ENCODE measurements at places on chromosomes 11 and 22.

DNA sequence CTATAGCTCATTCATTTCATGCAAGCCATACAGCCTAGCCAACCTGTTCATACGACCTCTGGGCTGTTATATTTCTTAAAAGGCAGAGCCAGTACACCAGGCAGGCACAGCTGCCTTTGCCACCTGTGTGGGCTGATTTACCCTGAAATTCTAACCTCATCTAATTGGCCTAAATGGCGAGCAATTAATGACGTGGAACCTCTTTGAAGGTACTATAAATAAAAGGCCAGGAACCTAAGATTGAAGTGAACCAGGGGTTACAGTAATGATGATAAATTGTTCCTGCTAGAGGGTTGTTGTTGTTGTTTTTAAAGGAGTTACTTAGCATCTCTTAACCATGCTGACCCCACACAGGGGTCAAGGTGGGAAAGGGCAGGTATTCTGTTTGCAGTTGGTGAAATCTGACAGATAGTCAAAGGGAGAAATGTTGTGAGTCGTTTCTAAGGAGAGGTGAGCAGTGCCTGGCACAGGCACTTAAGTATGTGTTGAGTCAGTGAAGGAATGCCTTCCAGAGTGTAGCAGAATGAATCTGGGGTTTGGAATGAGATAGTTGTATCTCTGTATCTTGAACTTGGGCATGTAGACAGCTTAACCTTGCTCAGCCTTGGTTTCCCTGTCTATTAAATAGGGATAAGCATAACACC is 213.5 kb upstream of the NAV2 start:
- DNase-seq = peak; percentile 57

DNA sequence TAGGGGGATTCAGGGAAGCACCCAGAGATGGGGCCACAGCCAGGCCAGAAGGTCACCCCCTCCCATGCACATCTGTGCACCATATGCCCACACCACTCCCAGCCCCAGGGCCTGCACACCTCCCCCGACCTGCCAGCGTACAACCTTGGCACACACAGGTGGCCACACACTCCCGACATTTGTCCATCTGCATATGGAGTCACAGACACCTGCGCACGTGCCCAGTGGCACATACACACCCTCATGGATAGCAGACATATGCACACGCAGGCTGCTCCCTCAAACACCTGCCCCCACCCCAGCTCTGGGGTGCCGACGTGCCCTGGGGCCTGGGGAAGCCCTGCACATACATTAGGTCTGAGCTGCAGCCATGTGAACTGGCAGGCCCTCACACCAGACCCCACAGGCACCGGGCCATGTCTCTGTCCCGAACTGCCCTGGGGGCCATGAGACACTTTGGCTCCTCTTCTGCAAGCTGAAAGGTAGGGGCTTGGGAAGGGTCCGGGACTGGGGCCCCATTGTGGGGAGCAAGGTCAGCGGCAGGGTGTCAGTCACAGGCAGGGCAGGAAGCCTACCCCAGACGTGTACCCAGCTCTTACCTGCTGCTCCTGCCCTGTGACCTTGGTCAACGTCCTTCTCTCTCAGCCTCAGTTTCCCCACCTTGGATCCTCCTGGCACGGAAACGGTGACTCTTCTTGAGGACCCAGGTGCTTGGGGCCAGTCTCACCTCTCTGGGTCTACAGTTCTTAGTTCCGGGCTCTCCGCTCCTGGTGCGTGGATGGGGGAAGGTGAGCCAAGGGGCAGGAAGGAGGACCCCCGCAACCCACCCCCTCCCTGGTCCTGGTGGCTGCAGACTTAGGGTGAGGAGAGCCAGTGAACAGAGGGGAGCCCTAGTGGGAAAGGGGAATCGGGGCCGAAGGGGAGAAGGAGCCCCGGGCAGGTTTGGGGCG is 579 bp upstream of the CABP7 start:
- DNase-seq = no peak

DNA sequence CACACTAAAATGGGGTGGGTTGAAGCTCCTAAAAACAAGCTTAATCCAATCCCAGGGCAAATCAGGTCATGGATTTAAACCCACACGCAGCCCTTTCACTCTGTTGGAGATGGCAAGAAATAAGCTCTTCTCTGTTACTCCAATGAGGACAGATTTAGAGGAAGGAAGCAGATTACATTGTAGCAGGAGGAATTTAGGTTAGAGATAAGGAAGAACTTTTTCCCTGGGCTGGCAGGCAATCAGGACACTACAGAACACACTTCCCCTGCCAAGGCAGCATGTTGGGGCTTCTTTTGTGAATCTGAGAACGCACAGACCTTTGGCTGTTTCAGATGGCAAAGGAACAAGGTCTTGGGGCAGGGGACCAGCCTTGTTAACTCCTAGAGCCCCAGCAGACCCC is 46.2 kb downstream of the C11orf58 start:
- no peak for DNase-seq

DNA sequence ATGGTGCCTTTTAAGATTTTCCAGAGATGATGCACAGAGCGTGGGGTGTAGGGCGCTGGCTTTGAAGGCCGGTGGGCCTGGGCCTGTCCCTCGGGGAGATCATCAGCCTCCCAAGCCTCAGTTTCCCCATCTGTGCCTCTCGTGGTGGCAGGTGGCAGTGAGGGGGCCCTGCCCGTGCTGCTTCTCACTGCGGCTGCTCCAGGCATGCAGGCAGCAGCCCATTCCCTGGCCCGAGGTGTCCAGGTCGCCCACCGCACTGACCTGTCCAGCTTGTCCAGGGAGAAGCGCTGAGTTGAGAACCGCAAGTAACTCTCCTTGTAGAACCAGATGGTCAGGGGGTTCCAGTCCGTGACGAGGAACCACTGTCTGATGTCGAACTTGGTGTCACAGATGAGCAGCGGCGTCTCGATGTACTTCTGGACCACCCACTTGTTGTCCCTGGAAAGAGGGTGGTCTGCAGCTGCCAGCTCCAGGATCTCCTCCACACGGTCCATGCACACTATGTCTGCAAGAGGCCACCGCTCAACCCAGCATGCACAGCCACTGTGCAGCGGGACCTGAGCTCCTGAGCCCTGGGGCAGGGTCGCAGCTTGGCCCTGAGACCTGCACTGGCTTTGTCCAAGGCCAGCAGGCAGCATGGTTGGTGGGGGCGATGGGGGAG is 20.5 kb upstream of the IL17REL start:
- no peak for DNase-seq

- DNase-seq = peak; percentile 60
These were observed 10.3 kb downstream of the PRDM10 start for GRCh38 chr11:129992161-129992944.

DNA sequence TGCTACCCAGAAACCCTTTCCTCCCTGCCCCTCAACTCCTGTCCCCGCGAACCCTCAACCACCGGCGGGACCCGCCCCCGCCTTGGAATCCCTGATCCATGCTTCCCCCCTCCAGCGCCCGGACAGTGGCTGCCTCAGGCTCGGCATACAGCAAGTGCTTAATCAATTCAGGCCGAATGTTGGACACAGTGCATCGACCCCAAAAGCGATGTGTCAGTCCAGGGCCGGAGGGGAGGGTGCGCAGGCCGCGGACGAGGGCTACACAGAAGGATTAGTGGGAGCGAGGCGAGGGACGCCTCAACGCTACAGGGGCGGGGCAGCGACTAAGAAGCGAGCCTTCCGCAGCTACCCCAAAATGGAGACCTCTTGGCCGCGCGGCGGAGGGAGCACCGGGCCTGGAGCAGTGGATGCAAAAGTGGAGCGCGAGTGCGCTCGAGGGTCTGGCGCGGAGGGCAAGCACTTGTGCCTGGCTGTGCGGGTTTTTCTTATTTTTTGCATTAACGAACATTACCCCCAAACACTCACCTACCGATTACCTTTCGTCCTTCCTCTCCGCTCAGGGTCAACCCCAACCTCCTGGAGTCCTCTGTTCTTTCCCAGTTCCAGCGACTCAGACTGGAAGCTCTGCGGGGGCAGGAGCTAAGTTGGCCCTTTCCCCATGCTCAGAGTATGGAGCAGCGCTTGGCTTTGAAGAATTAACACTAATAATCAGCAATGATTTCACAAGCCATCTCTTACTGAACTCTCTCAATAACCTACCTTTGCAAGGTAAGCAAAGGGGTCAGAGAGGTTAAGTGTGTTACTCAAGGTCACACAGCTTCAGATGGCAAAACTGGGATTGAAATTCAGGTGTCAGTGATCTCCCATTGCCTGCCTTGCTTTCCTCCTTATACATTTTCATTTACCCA is 30.0 kb upstream of the WNT11 start:
- peak; percentile 47 for DNase-seq

- peak; percentile 71 for DNase-seq
These were observed 11.8 kb downstream of the TUB start for GRCh38 chr11:8092587-8093424.

DNA sequence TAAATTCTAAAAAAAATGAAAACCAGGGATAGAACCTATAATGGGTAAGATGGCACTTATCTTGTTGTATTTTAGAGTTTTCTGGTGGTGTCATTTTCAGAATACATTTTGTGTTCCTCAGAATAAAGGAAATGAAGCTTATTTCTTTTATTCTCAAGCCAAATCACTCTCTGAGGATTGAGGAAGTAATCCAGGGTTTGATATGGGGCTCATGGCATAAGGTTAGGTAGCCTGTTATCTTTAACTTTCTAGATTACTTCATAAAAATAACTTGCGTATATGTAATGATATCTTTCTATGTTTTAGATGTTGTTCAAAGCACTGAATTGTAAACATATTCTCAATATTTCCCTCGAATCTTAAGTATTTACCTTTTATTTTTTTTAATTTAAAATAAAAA is 33.5 kb downstream of the PDE3B start:
- no peak for DNase-seq

- DNase-seq = peak; percentile 75
These were observed 546.8 kb downstream of the ETS1 start for GRCh38 chr11:128040603-128041002.

DNA sequence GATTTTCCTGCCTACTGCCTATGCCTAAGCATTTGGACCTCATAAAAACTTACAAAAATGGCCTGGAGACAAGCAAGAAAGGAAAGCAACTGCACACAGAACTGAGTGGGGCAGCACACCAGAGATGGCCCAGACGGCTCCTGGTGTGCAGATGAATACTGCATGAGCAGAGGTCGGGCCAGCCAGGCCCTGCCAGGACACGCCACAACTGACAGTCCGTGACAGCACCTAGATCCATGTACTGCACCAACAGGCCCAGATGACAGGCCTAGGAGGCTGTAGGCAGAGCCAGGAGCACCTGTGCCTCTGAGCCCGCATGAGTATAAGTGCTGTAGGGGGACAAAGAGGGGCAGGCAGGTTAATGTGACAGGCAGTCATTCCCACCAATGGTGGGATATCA is 160.2 kb downstream of the IGLL1 start:
- no peak for DNase-seq

GRCh38 chr11:61532134-61533038 is 23.8 kb downstream of the LRRC10B start:
- DNase-seq = peak; percentile 11

GRCh38 chr11:119342362-119343130 is 1.9 kb upstream of the C1QTNF5 start:
- no peak for DNase-seq

DNA sequence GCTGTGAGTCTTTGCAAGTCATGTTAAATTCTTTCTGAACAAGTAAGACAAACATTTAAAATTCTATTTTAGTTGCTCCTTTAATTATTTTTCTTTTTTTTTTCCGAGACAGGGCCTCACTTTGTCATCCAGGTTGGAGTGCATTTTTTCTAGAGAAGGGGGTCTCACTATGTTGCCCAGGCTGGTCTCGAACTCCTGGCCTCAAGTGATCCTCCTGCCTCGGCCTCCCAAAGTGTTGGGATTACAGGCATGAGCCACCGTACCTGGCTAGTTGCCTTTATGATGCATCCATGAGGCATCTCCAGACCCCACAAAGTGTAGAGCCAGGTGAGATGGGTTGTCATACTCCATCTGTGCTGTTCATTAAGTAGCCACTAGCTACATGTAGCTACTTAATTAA is 4.4 kb downstream of the ATXN10 start:
- DNase-seq = no peak

DNA sequence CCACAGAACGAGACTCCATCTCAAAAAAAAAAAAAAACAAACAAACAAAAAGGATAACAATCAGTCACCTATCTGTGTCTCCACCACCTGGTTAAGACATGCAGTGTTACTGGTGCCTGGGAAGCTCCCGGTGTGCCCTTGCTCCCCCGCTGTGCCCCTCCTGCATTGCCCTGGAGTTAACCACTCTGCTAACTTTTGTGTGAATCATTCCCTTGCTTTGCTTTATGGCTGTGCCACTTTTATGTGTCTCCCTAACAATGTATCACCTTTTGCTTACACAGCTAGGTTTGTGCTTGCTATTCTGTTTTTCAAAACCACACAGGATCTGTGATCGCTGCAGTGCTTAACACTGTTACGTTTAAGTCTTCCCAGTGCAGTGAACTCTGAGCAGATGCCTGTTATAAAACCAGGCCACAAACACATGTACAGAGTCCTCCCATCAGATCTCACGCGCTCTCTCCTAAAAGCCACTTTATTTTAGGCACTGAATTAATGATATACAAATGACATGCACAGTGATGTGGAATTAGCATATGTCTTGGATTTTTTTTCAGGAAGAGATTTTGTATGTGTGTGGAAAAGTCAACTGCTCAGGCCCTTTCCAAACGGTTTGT is 69.9 kb downstream of the BUD13 start:
- DNase-seq = no peak

DNA sequence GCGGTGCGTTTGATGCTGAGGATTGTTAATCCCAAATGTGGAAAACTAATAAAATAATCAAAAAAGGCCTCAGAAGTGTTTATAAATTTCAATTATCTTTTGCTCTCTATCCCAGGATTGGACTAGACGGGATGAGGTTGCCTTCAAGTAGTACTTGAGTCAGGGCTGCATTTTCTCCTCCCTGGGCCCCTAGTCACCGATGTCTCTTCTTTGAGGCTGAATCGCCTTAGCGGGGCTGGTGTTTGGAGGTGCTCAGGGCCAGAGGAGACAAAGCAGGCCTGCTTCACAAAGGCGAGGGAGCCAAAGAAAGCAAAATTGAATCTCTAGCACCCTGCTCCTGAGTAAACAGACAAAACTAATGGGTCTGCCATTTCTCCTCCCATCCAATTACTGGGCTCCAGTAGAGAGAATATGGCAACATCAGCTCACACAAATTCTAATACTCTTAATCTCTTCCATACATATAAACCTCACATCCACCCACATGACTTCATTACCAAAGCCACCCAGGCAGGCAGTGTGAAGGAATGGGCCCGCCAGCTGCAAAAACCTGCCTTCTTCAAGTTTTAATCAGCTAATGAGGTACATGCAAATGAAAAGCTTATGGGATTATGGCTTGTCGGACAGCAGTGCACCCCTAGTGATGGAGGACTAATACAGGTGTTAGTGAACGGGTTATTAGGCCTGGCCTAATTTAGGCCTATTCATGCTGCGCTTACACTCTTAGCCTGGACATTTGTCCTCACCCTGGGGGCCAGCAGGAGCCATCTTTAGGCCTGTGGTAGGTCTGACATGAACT is 52.7 kb upstream of the HTATIP2 start:
- no peak for DNase-seq

GRCh38 chr22:32985899-32986765 is 72.0 kb downstream of the SYN3 start:
- peak; percentile 56 for DNase-seq

DNA sequence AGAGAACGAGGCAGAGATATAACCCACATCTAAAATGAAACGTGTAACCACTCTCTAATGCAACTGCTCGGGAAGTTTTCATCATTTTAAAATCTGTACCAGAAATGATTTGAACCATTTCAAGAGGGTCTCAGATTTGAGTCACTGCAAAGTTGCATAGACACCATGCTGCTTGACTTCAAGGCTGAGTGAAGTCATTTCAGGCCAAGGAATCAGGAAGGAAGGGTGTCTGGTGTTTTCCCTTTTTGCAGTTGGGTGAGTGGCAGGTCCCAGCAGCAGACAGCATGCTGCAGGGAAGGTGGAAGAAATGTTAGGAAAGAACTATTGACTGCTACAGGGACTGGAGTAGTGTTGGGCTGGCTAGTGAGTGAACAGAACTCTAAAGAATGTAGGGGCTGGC is 16.5 kb downstream of the TANGO2 start:
- no peak for DNase-seq

Measured in iris pigment epithelial cell (primary cell).